ENCODE measurements at places on chromosomes 16 and 17. TPM values are rescaled to one million over a fixed set of nuclear protein-coding genes. Genes with fewer than 3 reads are reported as not detected.

Gene ST6GALNAC1
- total RNA-seq, result 0.54 TPM

Gene PHB1
- 98.2 TPM for total RNA-seq

Gene OTOP2
- total RNA-seq, result not detected

Gene SLC13A5
- total RNA-seq, result not detected

Gene ZMYND15
- total RNA-seq, result not detected

Gene NKD1
- 0.32 TPM for total RNA-seq

Gene TBC1D3L
- 2.2 TPM for total RNA-seq

Gene GCGR
- not detected for total RNA-seq

Gene TEDC2
- total RNA-seq, result 1.3 TPM
